Astrocyte (in vitro differentiated cells and primary cell): ENCODE measurements at places on chromosomes 6 and 20. TPM values are rescaled to one million over a fixed set of nuclear protein-coding genes. Genes with fewer than 3 reads are reported as not detected.
A peak's percentile ranks its signal among the peaks of the same experiment; 100 is the strongest.

GRCh38 chr20:43689165-43689564, 22.3 kb downstream of the MYBL2 start:
- H3K4me3 ChIP-seq = no peak overlapping the region
- no peak for DNase-seq
- H3K4me1 ChIP-seq = no peaks in the 10 kb centered on the region

DNA sequence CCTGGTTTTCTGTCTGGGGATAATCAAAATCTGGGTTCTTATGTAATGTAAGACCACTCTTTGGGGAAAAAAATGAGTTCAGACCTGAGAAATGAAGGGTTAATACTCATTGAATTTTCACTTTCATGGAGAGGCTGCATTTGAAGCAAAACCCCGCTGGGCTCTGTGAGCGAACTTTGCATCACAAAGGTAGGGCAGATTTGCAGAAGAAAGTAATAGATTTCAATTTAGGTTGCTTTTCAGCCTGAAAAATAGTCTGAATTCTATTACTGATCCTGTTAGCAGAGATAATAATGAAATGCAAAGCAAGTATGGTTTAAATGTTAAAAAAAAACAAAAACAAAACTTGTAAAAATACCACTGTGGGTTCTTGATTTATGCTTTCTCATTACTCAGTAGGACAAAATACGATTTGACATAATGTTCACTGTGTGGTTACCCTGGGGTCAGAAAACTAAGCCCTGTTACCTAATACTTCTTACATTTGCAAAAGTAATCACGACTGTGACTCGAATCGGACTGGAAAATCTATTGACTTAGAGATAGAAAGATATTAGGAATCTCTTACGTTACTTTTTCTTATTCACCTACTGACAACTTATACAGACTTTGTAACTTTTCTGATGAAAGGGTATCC, 72.2 kb downstream of the UST start:
- no peaks in the 10 kb centered on the region for H3K36me3 ChIP-seq
- peak; percentile 76 for DNase-seq
- no peaks in the 10 kb centered on the region for H3K27me3 ChIP-seq
- H3K4me1 ChIP-seq = no peaks in the 10 kb centered on the region

- H3K36me3 ChIP-seq = no peaks in the 10 kb centered on the region
- DNase-seq = peak; percentile 19
- no peak overlapping the region for H3K4me3 ChIP-seq
- peaks cover 4% of the 10 kb centered on the region for H3K27me3 ChIP-seq
These were observed 82.5 kb downstream of the CD83 start for GRCh38 chr6:14200047-14200446.

- no peak for DNase-seq
- no peaks in the 10 kb centered on the region for H3K36me3 ChIP-seq
- H3K27me3 ChIP-seq = no peaks in the 10 kb centered on the region
- H3K4me1 ChIP-seq = no peaks in the 10 kb centered on the region
- H3K27ac ChIP-seq = no peak overlapping the region
These were observed 19.7 kb downstream of the GMDS start for GRCh38 chr6:2225422-2226392.

- no peaks in the 10 kb centered on the region for H3K36me3 ChIP-seq
- H3K27ac ChIP-seq = no peak within 1 kb of the TSS
- no peak for DNase-seq
- H3K4me3 ChIP-seq = peak within 1 kb of the TSS; percentile 59
- peaks cover 60% of the 10 kb centered on the region for H3K27me3 ChIP-seq
- peaks cover 19% of the 10 kb centered on the region for H3K4me1 ChIP-seq
These were observed at the start of gene RSPO3 for GRCh38 chr6:127118298-127119101. TSS of gene RSPO3 (plus strand) at chr6:127118671. CDS start at chr6:127119193, 522 bp downstream.

- H3K27me3 ChIP-seq = no peaks in the 10 kb centered on the region
- no peak overlapping the region for H3K4me3 ChIP-seq
- peaks cover 26% of the 10 kb centered on the region for H3K4me1 ChIP-seq
- peak; percentile 66 for DNase-seq
These were observed 3.3 kb upstream of the ASXL1 start for GRCh38 chr20:32354592-32355416.

Gene EEF1A2
- 31.8 and 37.6 TPM in 2 replicates for total RNA-seq

DNA sequence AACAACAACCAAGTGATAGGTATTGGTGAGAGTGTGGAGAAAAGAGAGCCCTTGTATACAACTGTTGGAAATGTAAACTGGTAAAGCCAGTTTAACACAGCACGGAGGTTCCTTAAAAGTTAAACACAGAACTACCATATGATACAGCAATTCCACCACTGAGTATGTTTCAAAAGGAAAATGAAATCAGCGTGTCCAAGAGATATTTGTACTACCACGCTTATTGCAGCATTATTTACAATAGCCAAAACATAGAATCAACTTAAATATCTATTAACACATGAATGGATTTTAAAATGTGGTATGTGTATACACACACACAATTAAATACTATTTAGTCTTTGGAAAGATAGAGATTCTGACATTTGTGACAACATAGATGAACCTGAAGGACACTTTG, 1.1 kb downstream of the PTCHD4 start:
- no peaks in the 10 kb centered on the region for H3K36me3 ChIP-seq
- H3K4me3 ChIP-seq = peak overlapping the region; percentile 65
- peak; percentile 11 for DNase-seq
- no peaks in the 10 kb centered on the region for H3K27me3 ChIP-seq

DNA sequence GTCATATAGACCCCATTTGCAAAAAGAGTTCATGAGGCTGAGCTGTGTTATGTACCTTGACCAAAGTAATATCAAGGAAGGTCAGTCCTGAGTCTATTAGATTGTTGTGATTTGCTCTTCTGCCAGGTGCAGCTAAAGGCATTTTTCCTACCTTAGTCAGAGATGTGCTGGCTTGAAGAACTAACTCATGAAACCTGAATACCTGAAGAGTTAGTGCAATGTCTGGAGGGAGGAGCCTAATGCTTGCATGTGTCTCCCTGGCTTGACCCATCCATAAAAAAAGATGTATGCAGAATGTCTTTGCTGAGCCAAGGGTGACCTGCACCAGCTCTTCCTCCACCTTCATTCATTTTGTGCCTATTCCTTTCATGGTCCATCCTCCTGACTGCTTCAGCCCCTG, 742.0 kb downstream of the KIF16B start:
- no peaks in the 10 kb centered on the region for H3K36me3 ChIP-seq
- H3K27ac ChIP-seq = no peak overlapping the region
- no peaks in the 10 kb centered on the region for H3K4me1 ChIP-seq
- DNase-seq = no peak
- no peaks in the 10 kb centered on the region for H3K27me3 ChIP-seq

DNA sequence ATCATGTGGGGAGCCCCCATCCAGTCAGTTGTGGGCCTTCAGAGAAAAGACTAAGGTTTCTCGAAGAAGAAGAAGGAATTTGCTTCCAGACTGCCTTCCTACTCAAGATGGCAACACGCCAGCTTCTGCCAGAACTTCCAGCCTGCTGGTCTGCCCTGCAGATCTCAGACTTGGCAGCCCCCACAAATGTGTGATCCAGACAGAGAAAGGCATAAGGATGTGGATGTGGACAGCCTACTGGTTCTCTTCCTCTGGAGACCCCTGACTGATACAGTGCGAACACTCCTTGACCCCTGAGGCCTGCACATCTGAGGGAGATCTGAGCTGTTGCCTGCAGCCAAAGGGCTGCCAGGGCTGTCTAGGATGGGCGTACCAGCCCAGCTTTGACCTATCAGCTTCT, 8.6 kb downstream of the GABRR1 start:
- H3K4me1 ChIP-seq = no peaks in the 10 kb centered on the region
- H3K4me3 ChIP-seq = no peak overlapping the region
- peaks cover 4% of the 10 kb centered on the region for H3K27me3 ChIP-seq

DNA sequence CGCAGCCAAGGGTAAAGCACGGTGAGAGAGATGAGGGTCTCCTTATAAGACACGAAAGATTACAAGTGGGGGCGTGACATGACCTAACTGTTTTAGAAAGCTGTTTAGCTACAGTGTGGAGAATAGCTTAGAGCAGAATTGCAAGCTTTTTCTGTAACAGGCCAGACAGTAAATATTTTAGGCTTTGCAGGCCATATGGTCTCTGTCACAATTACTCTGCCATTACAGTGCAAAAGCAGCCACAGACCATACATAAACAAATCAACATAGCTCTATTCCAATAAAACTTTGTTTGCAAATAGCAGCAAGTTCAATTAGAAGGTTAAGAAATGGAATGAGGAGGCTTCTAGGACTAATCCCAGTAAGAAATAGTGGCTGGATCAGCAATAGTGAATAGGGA, 16.8 kb downstream of the PGM3 start:
- H3K36me3 ChIP-seq = peaks cover 75% of the 10 kb centered on the region
- DNase-seq = no peak
- no peaks in the 10 kb centered on the region for H3K4me1 ChIP-seq
- no peak overlapping the region for H3K4me3 ChIP-seq
- no peak overlapping the region for H3K27ac ChIP-seq
- H3K27me3 ChIP-seq = no peaks in the 10 kb centered on the region

Gene PDE7B
- 0.19 and 0.27 TPM in 2 replicates for total RNA-seq

DNA sequence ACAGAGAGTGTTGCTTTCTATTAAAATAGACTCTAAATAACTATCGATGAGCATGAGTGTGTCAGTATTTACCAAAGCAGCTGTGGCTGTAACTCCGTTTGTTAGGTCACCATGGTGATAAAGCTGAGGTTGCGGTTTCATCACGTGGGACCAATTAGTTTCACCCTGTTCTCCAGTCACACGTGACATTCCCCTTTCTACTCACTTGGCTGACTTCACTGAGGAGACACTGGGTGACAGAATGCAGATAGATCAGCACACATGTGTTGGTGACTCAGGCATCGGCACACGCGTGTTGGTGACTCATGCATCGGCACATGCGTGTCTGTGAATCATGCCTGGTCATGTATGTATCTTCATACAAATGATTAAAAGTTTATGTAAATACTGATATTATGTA, 285.4 kb downstream of the THBS2 start:
- H3K27ac ChIP-seq = no peak overlapping the region
- H3K27me3 ChIP-seq = no peaks in the 10 kb centered on the region
- DNase-seq = peak; percentile 92
- H3K4me1 ChIP-seq = no peaks in the 10 kb centered on the region
- no peak overlapping the region for H3K4me3 ChIP-seq

Gene SLC24A3
- total RNA-seq = 0.65 and 0.79 TPM in 2 replicates

Gene CD40
- total RNA-seq = 2.3 and 4.1 TPM in 2 replicates

DNA sequence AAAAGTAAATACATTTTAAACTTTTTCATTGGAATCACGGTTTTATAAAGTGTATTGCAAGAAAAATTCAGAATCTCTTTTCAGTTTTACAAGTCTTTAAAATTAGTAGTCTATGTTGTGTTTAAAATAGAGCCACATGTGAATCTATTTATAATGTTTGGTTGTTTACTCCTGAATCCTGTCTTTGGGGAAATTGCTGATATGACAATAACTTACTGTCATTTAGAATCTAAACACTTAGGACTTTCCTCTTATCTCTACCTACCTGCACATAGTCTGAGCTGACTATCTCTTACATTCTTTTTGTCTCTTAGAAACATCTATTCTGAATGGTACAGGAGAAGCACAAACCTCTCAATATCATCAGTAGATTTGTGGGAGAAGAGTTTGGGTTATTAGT, 4.1 kb upstream of the SRSF12 start:
- no peak for DNase-seq
- H3K4me3 ChIP-seq = no peak overlapping the region
- H3K27me3 ChIP-seq = no peaks in the 10 kb centered on the region
- no peak overlapping the region for H3K27ac ChIP-seq
- H3K36me3 ChIP-seq = no peaks in the 10 kb centered on the region

Gene FAM217A
- not detected in 2 replicates for total RNA-seq

Gene PRL
- total RNA-seq = not detected in 2 replicates

Gene BEND3
- total RNA-seq = 3.7 and 4.4 TPM in 2 replicates

GRCh38 chr20:53595018-53595378, 1.4 kb upstream of the ZNF217 start:
- H3K27ac ChIP-seq = peak overlapping the region; percentile 91
- DNase-seq = no peak
- H3K4me3 ChIP-seq = peak overlapping the region; percentile 76
- H3K36me3 ChIP-seq = no peaks in the 10 kb centered on the region

- DNase-seq = no peak
- H3K36me3 ChIP-seq = peaks cover 8% of the 10 kb centered on the region
- H3K4me1 ChIP-seq = peaks cover 4% of the 10 kb centered on the region
- H3K27ac ChIP-seq = no peak overlapping the region
- H3K4me3 ChIP-seq = no peak overlapping the region
These were observed 79.1 kb downstream of the OGFRL1 start for GRCh38 chr6:71367756-71368155.

DNA sequence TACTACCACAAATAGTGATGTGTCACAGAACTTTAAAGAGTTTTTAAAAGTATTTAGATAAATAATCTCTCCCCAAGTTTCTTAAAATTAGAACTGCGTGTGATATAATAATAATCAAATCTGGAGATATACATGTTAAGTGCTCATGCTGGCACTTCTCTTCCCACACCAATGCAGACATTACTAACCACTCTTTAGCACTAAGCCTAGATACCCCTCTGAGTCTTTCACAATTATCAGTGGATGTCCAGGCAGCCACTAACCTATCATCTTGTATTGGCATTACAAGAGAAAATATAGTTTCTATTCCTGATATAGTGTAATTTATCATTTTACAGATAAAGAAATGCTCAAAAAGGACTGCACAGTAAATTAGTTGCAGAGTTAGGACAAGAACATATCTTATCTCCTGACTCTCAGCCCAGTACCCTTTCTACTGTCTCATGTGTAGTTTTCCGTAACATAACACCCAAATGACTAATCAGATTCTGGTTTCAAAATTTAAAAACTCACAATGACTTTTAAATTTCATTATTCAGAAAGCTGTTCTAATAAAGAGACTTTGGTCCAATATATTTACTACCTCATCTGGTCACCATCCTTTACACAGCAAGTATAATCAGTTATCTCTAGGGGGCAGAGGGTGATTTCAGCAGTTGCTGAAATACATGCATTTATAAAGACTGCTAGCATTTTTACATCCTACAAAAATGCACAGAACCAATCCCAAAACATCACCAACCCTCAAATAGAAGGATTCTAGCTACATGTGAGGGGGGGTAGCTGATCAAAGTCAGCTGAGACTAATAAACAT, 215.5 kb upstream of the MCHR2 start:
- H3K36me3 ChIP-seq = no peaks in the 10 kb centered on the region
- H3K4me1 ChIP-seq = no peaks in the 10 kb centered on the region
- H3K4me3 ChIP-seq = no peak overlapping the region

- H3K4me1 ChIP-seq = no peaks in the 10 kb centered on the region
- no peaks in the 10 kb centered on the region for H3K36me3 ChIP-seq
- no peak for DNase-seq
- H3K27ac ChIP-seq = no peak overlapping the region
- H3K4me3 ChIP-seq = no peak overlapping the region
- H3K27me3 ChIP-seq = no peaks in the 10 kb centered on the region
These were observed 19.7 kb upstream of the EFHC1 start for GRCh38 chr6:52400313-52401041.

- peak overlapping the region; percentile 99 for H3K27ac ChIP-seq
- peaks cover 4% of the 10 kb centered on the region for H3K4me1 ChIP-seq
- peak overlapping the region; percentile 91 for H3K4me3 ChIP-seq
- H3K36me3 ChIP-seq = no peaks in the 10 kb centered on the region
- no peak for DNase-seq
These were observed 1.1 kb upstream of the TBC1D32 start for GRCh38 chr6:121335087-121336008.

Gene BEND6
- total RNA-seq = 8.3 and 10.4 TPM in 2 replicates
